ENCODE measurements at places on chromosomes 12 and 14. TPM values are rescaled to one million over a fixed set of nuclear protein-coding genes. Genes with fewer than 3 reads are reported as not detected.

GRCh38 chr12:11684811-11685210, 35.3 kb downstream of the ETV6 start:
- H3K27me3 ChIP-seq, result no peaks in the 10 kb centered on the region
- H3K27ac ChIP-seq, result no peak overlapping the region
- DNase-seq, result no peak
- H3K36me3 ChIP-seq, result no peaks in the 10 kb centered on the region

GRCh38 chr12:85872497-85873091, 1.5 kb upstream of the NTS start:
- H3K27ac ChIP-seq, result no peak overlapping the region
- DNase-seq, result no peak
- no peak overlapping the region for H3K4me3 ChIP-seq
- no peaks in the 10 kb centered on the region for H3K4me1 ChIP-seq

DNA sequence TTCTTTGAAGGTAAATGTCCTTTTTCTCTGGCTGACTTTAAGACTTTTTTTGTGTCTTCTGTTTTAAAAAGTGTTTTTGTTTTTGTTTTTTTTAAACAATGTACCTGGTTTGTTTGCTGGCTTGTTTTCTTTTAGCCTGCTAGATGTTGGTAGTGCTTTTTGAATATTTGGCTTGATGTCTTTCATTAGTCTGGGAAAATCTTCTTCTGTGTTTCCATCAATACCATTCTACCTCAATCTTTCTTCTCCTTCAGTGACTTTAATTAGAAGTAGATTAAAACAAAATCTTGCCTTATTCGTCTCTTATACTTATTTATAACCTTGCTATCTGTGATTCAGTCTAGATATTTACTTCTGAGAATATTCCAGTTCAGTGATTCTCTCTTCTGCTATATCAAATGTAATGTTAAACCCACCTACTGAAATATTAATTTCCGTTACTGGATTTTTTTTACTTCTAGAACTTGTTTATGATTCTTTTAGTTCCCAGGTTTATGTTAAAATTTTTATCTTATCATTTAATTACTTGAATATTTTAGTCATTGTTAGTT, 21.5 kb downstream of the LMNTD1 start:
- H3K4me1 ChIP-seq, result no peaks in the 10 kb centered on the region
- no peak for DNase-seq
- H3K36me3 ChIP-seq, result no peaks in the 10 kb centered on the region

Gene KIF5A
- 1.0 TPM for total RNA-seq

DNA sequence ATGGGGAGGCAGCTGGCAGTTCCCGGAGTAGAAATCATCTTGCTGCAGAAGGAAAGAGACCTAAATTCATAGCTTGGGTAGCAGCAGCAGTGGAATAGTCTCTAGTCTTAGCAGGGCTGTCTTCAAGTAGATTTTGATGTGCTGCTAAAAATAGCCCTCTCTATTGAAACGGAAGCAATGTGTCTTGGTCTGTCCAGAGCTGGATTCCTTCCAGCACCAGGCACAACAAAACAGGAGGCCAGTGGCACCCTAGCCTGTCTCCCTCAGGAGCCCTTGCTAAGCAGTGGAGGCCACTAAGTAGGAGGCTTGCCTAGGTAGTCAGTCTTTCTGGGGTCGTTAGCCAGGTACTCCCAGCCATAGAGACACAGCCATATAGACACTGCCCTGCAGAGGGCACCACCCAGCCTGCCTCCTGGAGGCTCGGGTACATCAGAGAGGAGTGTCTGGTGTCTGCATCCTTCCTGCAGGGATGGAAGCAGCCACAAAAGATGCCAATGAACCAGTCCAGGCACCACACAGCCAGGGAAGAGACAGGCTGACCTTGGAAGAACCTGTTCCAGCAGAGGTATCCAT, 97.5 kb downstream of the CRACR2A start:
- H3K4me1 ChIP-seq, result no peaks in the 10 kb centered on the region
- no peak overlapping the region for H3K4me3 ChIP-seq
- DNase-seq, result no peak
- no peaks in the 10 kb centered on the region for H3K27me3 ChIP-seq

- no peaks in the 10 kb centered on the region for H3K27me3 ChIP-seq
- no peak for DNase-seq
- H3K4me1 ChIP-seq, result peaks cover 6% of the 10 kb centered on the region
- no peak overlapping the region for H3K4me3 ChIP-seq
- H3K36me3 ChIP-seq, result no peaks in the 10 kb centered on the region
Measured at GRCh38 chr12:49200919-49201594, 12.2 kb upstream of the TUBA1A start.

Gene AP4S1
- total RNA-seq, result 11.6 TPM

Gene EXOC3L4
- total RNA-seq, result not detected

- DNase-seq, result peak; percentile 35
- H3K4me3 ChIP-seq, result no peak overlapping the region
- H3K4me1 ChIP-seq, result no peaks in the 10 kb centered on the region
Measured at GRCh38 chr12:122793685-122794106, 19.3 kb downstream of the CCDC62 start.

- H3K4me3 ChIP-seq, result no peak overlapping the region
- H3K36me3 ChIP-seq, result no peaks in the 10 kb centered on the region
- no peaks in the 10 kb centered on the region for H3K27me3 ChIP-seq
- no peaks in the 10 kb centered on the region for H3K4me1 ChIP-seq
- DNase-seq, result no peak
Measured at GRCh38 chr12:95976416-95976832, 19.7 kb downstream of the HAL start.

Gene TSPAN11
- not detected for total RNA-seq

GRCh38 chr12:27940245-27940644, 32.3 kb downstream of the PTHLH start:
- no peak overlapping the region for H3K27ac ChIP-seq
- no peak for DNase-seq
- H3K36me3 ChIP-seq, result no peaks in the 10 kb centered on the region
- H3K4me1 ChIP-seq, result no peaks in the 10 kb centered on the region
- no peaks in the 10 kb centered on the region for H3K27me3 ChIP-seq
- no peak overlapping the region for H3K4me3 ChIP-seq

Gene TAS2R42
- not detected for total RNA-seq

- no peak overlapping the region for H3K4me3 ChIP-seq
- DNase-seq, result no peak
- no peaks in the 10 kb centered on the region for H3K4me1 ChIP-seq
- no peak overlapping the region for H3K27ac ChIP-seq
- H3K36me3 ChIP-seq, result no peaks in the 10 kb centered on the region
Measured at GRCh38 chr12:41585784-41586183, 397.7 kb downstream of the PDZRN4 start.

- no peak overlapping the region for H3K4me3 ChIP-seq
- no peaks in the 10 kb centered on the region for H3K27me3 ChIP-seq
- H3K36me3 ChIP-seq, result no peaks in the 10 kb centered on the region
- H3K4me1 ChIP-seq, result no peaks in the 10 kb centered on the region
Measured at GRCh38 chr12:69894800-69895383, 69.9 kb downstream of the MYRFL start.

Gene TMEM229B
- total RNA-seq, result 32.2 TPM

Gene SLC5A8
- not detected for total RNA-seq

- no peaks in the 10 kb centered on the region for H3K27me3 ChIP-seq
- H3K4me1 ChIP-seq, result no peaks in the 10 kb centered on the region
- H3K4me3 ChIP-seq, result no peak overlapping the region
- no peak for DNase-seq
- H3K36me3 ChIP-seq, result no peaks in the 10 kb centered on the region
- H3K27ac ChIP-seq, result no peak overlapping the region
Measured at GRCh38 chr12:88834226-88834625, 254.0 kb upstream of the KITLG start.

DNA sequence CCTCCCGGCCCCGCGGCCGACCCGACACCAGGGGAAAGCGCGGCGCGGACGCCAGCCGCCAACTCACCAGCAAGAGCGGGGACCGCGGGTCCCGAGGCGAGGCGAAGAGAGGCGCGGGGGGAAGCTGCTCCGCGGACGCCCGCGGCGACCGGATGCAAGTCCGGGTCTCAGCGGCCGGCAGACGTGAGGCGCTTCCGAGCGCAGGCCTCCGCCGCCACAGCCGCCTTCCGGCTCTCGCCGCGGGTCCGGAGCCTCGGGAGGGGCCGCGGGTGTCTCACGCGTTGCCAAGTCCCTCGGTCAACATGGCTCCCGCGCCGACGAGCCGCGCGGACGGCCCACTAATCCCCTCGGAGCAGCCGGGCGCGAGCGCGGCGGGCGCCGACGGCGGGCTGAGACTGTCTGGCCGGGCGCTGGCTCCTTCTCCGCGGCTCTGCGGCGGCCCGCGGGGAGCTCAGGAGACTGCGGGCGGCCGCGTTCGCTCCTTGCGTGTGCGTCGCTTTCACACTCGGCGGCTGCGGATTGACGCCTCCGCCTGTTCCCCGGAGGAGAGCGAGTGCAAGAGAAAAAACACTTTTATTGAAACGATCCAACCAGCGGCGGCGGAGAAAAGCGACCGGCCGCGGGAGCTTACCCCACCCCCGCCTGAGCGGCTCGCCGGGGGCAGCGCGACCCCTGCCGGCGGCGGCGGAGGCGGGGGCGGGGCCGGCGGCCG, at the start of gene CDK17:
TSS of gene CDK17 (minus strand) at position 521 of the 712 bp plus-strand sequence. CDS start 65,603 bp downstream, outside the sequence.
- no peaks in the 10 kb centered on the region for H3K27me3 ChIP-seq
- peak within 1 kb of the TSS; percentile 98 for H3K27ac ChIP-seq
- peak within 1 kb of the TSS; percentile 82 for H3K4me3 ChIP-seq
- H3K4me1 ChIP-seq, result peaks cover 19% of the 10 kb centered on the region

DNA sequence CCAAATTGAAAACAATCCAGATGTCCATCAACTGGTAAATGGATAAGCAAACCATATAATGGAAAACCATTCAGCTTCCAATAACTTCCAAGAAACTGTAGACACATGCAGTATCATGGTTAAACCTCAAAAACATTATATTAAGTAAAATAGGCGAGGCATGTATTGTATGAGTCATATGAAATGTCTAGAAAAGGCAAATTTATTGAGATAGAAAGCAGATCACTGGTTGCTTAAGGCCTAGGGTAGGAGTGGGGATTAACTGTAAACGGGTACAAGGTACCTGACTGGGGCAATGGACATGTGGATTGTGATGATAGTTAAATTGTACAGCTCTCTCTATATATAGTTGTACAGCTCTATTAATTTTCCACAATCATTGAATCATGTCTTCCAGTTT, 21.3 kb upstream of the PAPLN start:
- H3K4me1 ChIP-seq, result no peaks in the 10 kb centered on the region

DNA sequence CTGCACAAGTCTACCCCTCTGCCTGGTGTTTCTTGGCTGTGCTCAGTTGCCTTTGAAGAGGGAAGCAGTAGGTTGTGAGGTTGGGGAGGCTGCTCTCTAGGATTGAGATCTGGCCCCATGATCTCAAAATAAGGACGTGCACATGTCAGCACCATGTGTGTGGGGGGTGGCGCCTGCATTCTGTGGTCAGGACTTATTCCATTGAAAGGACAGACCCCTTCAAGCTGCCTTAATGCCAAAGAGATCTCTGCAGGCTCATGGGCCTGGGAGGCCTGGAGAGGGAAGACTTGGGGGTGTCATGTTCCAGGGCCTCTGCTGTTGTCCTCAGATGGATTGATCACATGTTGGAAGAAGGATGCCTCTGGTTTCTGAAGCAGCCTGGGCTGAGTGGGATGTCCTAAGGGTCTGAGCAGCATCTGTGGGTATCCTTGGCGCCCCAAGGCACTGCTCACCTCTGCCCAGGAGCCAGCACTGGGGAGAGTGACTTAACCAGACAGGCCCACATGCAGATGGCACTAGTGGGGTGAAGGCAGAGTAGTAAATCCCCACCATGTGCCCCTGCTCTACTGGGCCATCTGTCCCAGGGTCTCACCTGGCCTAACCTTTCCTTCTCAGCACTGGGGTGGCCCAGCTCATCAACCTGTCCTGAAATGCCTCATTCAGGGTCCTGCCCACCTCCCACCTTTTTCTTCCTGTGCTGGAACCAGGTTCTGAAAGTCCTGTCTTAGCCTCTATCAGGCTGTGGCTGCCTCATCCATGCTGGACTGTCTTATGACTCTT, 118.9 kb downstream of the ADGRD1 start:
- H3K27me3 ChIP-seq, result no peaks in the 10 kb centered on the region
- H3K27ac ChIP-seq, result no peak overlapping the region
- H3K36me3 ChIP-seq, result no peaks in the 10 kb centered on the region
- H3K4me1 ChIP-seq, result no peaks in the 10 kb centered on the region
- H3K4me3 ChIP-seq, result no peak overlapping the region

Gene CMA1
- not detected for total RNA-seq

GRCh38 chr12:56522411-56523193, 982 bp downstream of the RBMS2 start:
- no peaks in the 10 kb centered on the region for H3K27me3 ChIP-seq
- peak overlapping the region; percentile 70 for H3K27ac ChIP-seq
- no peak for DNase-seq

Gene CEBPE
- total RNA-seq, result 1.2 TPM

GRCh38 chr14:65281991-65282895, 130.3 kb upstream of the FUT8 start:
- peaks cover 23% of the 10 kb centered on the region for H3K4me1 ChIP-seq
- no peaks in the 10 kb centered on the region for H3K36me3 ChIP-seq
- DNase-seq, result no peak
- H3K27me3 ChIP-seq, result no peaks in the 10 kb centered on the region

DNA sequence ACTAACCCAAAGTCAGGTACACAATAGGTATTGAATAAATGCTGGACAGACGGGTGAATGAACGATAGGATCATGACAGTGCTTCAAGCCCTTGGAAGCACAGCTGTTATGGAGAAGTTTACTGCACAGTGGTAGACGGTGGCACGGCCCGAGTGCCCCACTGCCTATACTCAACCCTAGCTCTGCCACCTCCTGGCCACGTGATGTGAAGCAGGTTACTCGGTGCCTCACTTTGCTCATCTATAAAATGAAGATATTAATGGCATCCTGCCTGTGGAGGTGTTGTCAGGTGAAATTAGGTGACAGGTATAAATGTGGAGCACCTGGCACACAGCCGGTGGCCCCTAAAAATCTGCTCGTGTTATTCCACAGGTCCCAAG, 5.8 kb downstream of the ASB2 start:
- H3K36me3 ChIP-seq, result no peaks in the 10 kb centered on the region
- DNase-seq, result peak; percentile 57
- H3K4me1 ChIP-seq, result peaks cover 24% of the 10 kb centered on the region
- no peaks in the 10 kb centered on the region for H3K27me3 ChIP-seq

DNA sequence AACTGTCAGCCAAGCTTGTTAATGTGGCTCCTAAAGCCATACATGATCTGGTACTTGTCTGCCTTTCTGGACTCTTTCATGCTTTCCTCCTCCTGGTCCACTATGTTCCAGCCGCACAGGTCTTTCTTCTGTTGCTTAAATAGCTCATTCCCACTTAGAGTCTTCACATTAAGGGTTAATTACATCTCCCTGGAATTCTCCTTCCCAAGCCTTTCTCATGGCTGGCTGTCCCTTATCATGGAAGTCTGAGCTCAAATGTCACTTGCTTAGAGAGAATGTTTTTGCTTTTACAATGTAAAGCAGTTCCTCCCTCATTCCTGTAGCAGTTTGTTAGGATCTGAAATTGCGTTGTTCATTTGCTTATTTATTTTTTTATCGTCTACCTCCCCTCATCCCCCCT, 199.6 kb downstream of the TRHDE start:
- no peaks in the 10 kb centered on the region for H3K4me1 ChIP-seq
- H3K27me3 ChIP-seq, result no peaks in the 10 kb centered on the region
- no peaks in the 10 kb centered on the region for H3K36me3 ChIP-seq
- no peak overlapping the region for H3K4me3 ChIP-seq
- H3K27ac ChIP-seq, result no peak overlapping the region
